Transverse colon (tissue), 4 donors: ENCODE measurements at places on chromosomes 7 and 10. TPM values are rescaled to one million over a fixed set of nuclear protein-coding genes. Genes with fewer than 3 reads are reported as not detected.
A peak's percentile ranks its signal among the peaks of the same experiment; 100 is the strongest.

- peak overlapping the region; percentile 86 for H3K27ac ChIP-seq
- H3K4me1 ChIP-seq, result peaks cover 16% of the 10 kb centered on the region
- H3K4me3 ChIP-seq, result peak overlapping the region; percentile 9
- DNase-seq, result peak; percentile 33
These were observed 299.9 kb upstream of the PITRM1 start for GRCh38 chr10:3472287-3473051.

CYP2W1 gene
- 0.41 TPM for total RNA-seq

DNA sequence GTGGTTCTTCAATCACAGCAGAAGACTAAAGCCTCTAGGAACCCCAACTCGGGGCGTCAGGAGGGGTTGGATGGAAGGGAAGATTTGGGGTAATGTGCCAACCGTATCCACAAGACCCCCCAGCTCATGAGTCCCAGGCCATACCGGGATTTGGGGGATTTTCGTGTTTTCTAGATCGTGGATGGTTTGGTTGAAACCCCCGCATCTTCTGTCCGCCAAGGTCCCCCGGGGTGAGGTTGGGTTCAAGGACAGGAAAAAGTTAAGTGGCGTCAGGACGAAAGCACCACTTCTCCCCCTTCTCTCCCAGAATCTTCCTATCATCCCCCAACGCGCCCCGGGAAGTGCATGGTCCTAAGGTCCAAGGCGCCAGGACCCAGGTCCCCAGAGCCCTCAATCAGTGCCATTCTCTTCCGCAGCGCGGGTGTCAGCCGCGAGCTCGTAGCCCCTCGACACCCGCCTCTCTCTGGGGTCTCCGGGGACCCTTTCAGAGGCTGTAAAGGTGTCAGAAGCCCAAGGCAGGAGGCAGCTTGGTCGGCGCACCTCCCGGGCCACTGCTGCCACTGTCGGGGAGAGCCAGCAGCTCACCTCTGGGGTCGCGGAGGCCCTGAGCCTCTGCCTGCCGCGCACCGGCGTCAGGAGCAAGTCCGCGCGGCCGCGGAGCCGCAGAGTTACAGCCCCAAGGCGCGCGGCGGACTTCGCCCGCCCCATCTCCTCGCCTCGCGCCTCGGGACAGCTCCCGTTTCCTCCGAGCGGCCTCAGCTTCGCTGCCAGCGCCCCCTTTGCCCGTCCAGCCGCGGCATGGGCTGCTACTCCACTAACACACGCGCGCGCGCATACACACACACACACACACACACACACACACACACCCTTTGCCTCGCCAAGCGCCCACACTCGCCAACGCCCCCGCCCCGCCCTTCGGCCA, 1.5 kb downstream of the MKX start:
- H3K4me3 ChIP-seq, result peak overlapping the region; percentile 39
- peak overlapping the region; percentile 87 for H3K27ac ChIP-seq
- H3K36me3 ChIP-seq, result no peaks in the 10 kb centered on the region
- peak; percentile 33 for DNase-seq

DNA sequence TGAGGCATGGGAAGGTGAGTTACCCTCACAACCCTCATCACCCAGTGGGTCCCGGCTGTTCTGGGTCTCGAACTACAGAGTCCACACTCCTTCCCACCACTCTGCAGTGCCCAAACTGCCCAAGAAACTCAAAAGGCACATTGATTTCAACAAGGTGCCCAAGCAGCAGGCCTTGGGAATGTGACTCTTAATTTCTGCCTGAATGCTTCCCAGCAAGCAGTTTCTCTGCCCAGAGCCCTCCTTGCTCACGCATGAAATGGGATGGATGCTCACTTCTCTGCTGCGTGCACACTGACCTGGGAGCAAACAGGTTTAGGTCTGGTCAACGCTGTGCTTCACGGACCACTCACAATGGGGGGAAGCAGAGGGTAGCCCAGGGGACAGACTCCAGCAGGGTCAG, 77.9 kb downstream of the GRB10 start:
- H3K4me1 ChIP-seq, result peaks cover 7% of the 10 kb centered on the region
- no peaks in the 10 kb centered on the region for H3K36me3 ChIP-seq
- H3K27me3 ChIP-seq, result no peaks in the 10 kb centered on the region
- no peak overlapping the region for H3K27ac ChIP-seq
- H3K4me3 ChIP-seq, result no peak overlapping the region

DNA sequence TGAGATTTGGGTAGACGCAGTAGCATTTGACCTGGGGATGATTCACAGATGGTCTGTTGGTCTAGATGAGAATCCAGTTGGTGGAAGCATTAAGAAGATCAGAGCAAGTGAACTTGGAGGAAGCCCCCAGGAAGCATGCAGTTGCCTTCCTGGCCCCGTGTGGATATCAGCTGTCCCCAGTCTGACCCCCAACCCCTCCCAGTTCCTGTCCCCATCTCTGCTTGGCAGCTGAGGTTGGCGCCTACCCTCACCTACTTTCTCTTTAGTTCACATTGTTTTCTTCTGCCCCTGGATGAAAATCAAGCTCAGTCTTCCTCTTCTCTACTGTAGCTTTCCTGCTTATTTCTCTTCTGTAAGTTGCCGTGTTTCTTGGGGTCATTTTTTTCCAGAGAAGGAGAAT, 227.9 kb downstream of the GATA3 start:
- H3K27me3 ChIP-seq, result no peaks in the 10 kb centered on the region
- H3K4me1 ChIP-seq, result no peaks in the 10 kb centered on the region
- no peaks in the 10 kb centered on the region for H3K36me3 ChIP-seq

FFAR4 gene
- total RNA-seq, result 0.75 TPM

TAS2R41 gene
- not detected for total RNA-seq

DNA sequence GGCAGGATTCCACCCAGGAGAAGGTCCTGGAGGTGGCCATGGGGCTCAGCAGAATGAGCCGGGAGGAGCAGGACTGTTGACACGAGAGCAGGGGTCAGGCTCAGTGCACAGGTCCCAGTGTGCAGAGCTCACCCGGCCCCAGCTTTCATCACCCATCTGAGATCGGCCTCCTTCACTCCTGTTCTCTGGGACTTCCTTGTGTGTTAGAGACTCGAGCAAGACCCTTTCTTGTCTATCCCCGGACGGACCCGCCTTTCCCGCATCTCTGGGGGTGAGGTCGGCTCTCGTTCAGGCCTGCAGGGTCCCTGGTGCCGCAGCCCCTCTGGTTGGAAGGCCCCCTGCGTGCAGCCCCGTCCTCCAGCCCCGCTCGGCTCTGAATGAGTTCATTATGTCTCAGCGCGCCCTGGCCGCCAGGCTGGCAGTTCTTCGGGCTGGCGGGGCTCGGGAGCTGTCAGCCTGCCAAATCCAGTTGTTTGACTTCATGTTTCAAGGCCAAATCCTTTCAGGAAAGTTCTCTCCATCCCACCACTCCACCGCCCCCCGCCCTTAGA, 127.9 kb downstream of the LHPP start:
- no peaks in the 10 kb centered on the region for H3K36me3 ChIP-seq
- no peak for DNase-seq
- peak overlapping the region; percentile 39 for H3K27ac ChIP-seq
- H3K4me3 ChIP-seq, result no peak overlapping the region

ANXA8L1 gene
- not detected for total RNA-seq

DNA sequence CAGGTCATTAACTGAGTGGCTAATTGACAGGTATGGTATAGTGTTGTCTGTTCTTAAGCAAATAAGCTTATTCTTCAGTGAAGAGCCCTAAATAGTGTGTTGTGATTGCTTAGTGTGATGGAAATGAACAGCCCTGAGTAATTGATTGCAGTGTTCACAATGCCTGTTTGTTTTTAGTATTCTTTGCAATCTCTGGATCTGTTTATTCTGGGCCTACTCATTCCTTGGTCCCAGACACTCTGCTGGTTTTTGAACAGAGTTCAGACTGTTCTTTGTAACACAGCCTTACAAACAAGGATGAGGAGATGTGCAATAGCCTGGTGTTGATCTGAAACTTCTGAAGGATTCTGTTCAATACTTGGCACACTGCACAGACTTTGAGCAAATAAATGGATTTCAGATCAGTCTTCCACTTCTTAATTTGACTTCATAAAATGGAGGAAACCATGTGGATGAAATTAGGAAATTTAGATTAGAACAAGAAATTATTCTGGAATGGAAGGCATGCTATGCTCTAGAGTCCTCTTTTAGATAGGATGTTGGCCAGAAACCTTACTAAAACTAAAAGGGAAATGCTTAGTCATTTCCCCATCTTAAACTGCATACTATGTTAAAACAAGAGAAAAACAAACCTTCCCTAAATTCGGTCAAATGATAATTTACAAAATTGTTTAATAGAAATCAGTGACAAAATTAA, 444.2 kb upstream of the SEMA3D start:
- H3K27ac ChIP-seq, result no peak overlapping the region
- H3K4me1 ChIP-seq, result no peaks in the 10 kb centered on the region
- no peak overlapping the region for H3K4me3 ChIP-seq
- no peaks in the 10 kb centered on the region for H3K27me3 ChIP-seq

- H3K4me1 ChIP-seq, result peaks cover 8% of the 10 kb centered on the region
- no peaks in the 10 kb centered on the region for H3K36me3 ChIP-seq
- H3K27ac ChIP-seq, result peak overlapping the region; percentile 76
- no peaks in the 10 kb centered on the region for H3K27me3 ChIP-seq
- no peak overlapping the region for H3K4me3 ChIP-seq
These were observed 30.8 kb downstream of the SLC16A9 start for GRCh38 chr10:59678884-59679301.

SND1 gene
- total RNA-seq, result 69.6 TPM

DNA sequence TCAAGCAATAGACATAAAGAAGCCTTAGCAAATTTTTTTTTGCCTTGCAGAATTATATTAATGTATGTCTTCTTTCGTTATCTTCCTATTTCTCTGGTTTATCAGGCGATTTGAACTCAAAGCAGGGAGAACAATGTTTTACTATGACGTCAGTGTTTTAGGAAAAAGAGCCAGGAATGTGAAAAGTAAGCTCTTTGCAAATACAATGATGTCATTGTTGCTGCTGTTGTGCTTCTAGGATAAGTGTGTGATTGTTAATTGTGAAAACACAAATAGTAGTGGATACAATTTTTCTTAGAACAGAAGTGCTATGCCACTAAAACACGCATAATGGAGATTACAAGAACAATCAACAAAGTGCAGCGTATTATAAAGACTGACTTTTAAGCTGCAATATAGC, 9.5 kb upstream of the AUTS2 start:
- H3K27ac ChIP-seq, result no peak overlapping the region
- H3K27me3 ChIP-seq, result no peaks in the 10 kb centered on the region
- no peaks in the 10 kb centered on the region for H3K36me3 ChIP-seq

DNA sequence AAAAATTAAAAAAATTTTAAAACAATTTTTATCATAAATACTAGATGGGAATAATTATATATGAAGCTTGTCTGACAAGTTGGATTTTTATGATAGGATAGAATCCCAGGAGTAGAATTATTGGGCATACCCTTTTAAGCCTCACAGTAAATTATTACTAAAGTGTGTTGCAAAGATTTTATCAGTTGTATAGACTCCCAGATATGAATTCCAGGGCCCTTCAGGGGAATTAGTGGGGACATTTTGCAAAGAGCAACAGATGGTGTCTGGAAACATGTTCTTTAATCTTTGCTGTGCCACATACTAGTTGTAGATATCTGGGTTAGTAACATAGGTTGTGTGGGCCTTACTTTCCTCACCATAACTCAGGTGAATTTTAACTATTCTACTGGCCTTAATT, 28.7 kb downstream of the ZEB1 start:
- no peaks in the 10 kb centered on the region for H3K36me3 ChIP-seq
- no peak overlapping the region for H3K27ac ChIP-seq
- H3K4me3 ChIP-seq, result no peak overlapping the region
- H3K27me3 ChIP-seq, result no peaks in the 10 kb centered on the region
- DNase-seq, result no peak

NUTM2B gene
- total RNA-seq, result not detected

JAKMIP3 gene
- 0.14 TPM for total RNA-seq

- no peak overlapping the region for H3K4me3 ChIP-seq
- DNase-seq, result no peak
- H3K27ac ChIP-seq, result no peak overlapping the region
- H3K36me3 ChIP-seq, result no peaks in the 10 kb centered on the region
- no peaks in the 10 kb centered on the region for H3K4me1 ChIP-seq
These were observed 17.8 kb downstream of the MET start for GRCh38 chr7:116689790-116690259.

DNA sequence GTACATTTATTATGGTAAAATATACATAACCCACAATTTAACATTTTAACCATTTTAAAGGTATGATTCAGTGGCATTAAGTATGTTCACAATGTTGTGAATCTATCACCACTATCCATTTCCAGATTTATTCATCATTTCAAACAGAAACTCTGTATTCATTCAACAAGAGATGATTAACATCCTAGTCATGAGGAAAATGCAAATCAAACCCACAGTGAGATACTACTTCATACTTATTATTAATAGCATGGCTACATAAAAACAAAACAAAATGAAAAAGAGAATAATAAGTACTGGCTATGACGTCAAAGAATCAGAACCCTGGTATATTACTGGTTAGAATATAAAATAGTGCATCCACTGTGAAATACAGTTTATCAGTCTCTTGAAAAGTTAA, 386.6 kb upstream of the POM121L12 start:
- H3K27ac ChIP-seq, result no peak overlapping the region
- no peak for DNase-seq
- H3K4me3 ChIP-seq, result no peak overlapping the region

TMEM270 gene
- not detected for total RNA-seq

GRCh38 chr7:3092468-3092867, 48.8 kb upstream of the CARD11 start:
- no peaks in the 10 kb centered on the region for H3K4me1 ChIP-seq
- H3K27ac ChIP-seq, result peak overlapping the region; percentile 35
- no peaks in the 10 kb centered on the region for H3K27me3 ChIP-seq
- DNase-seq, result peak; percentile 46
- H3K36me3 ChIP-seq, result no peaks in the 10 kb centered on the region
- H3K4me3 ChIP-seq, result no peak overlapping the region

SLC35G1 gene
- 18.7 TPM for total RNA-seq
